Activated naive CD4-positive, alpha-beta T cell treated with anti-CD3 and anti-CD28 coated beads for 36 hours (primary cell): ENCODE measurements at places on chromosomes 3 and 15. TPM values are rescaled to one million over a fixed set of nuclear protein-coding genes. Genes with fewer than 3 reads are reported as not detected.

- no peak for DNase-seq
These were observed 15.2 kb downstream of the RMDN3 start for GRCh38 chr15:40739854-40740253.

- DNase-seq, result no peak
These were observed 31.3 kb upstream of the LYSMD4 start for GRCh38 chr15:99764522-99764921.

GRCh38 chr15:66925721-66926120, 139.7 kb upstream of the SMAD3 start:
- DNase-seq, result no peak

DNA sequence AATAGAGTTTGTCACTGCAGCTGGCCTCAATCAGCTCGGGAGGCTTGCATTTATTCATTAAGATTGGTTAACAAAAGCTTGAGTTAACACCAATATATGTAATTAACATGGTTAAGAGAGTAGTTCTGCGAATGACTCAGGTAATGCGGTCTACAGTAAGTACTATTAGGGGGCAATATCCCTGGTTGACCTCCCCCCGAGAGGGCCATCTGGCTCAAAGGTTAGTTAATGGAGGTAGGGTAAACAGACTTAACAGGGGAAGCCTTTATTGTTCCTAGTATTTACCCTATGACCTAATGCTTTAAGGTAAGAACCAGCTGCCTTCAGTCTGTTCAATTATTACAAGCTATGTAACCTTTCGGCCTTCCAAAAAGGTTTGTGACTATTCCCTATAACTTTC, 403.3 kb upstream of the SGO1 start:
- no peak for DNase-seq

DNA sequence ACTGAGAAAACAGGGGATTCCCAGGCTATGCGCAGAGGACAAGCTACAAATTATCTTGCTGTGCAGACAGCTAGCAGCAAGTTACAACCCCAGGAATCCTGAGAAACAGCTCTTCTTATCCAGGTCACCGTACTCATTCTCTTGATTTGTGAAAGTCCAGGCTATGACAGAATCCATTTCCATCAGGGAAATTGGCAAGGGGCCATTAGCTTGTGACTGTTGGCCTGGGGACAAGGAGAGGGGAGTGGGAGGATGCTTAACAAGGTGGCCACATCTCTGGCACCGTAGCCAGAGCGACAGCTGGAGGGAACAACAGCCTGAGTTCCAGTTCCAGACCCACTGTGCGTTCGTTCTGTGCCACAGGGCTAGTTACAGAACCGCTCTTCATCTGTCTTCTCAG, 44.9 kb upstream of the PLXNA1 start:
- DNase-seq, result no peak

- no peak for DNase-seq
These were observed 10.8 kb downstream of the PDHB start for GRCh38 chr3:58422756-58423325.

Gene TEX55
- total RNA-seq, result not detected

GRCh38 chr3:155038203-155038554, 41.9 kb upstream of the MME start:
- DNase-seq, result no peak

DNA sequence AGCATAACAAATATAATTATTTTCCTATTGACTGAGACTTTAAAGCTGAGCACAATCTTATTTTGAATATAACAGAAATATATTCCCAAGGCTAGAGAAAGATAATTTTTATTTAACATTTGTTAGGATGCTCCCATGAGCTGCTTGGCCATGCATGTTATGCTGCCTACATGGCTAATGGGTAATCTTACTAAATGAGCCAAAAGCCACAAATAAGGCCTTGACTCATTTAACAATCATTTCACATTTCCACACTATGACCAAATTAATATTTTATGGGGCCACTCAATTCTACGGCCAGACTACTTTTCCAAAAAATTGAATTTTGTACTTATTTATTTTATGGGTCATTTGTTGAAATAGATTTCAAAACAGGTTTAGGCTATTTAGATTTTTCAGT, 141.7 kb downstream of the MEIS2 start:
- no peak for DNase-seq

GRCh38 chr3:172102883-172103310, 63.5 kb downstream of the FNDC3B start:
- DNase-seq, result no peak

Gene NR1I2
- 0.89 TPM for total RNA-seq

GRCh38 chr3:105770410-105770809, 98.4 kb downstream of the CBLB start:
- DNase-seq, result no peak

Gene STRA6
- not detected for total RNA-seq

- no peak for DNase-seq
These were observed 141.0 kb downstream of the GABRB3 start for GRCh38 chr15:26631894-26632293.
